ENCODE measurements at places on chromosomes 4 and X.
A peak's percentile ranks its signal among the peaks of the same experiment; 100 is the strongest.

- no peak for DNase-seq
Measured at GRCh38 chr4:112110059-112110425, 35.2 kb upstream of the FAM241A start.

- no peak for DNase-seq
Measured at GRCh38 chrX:7372825-7373525, 225.0 kb upstream of the PUDP start.

DNA sequence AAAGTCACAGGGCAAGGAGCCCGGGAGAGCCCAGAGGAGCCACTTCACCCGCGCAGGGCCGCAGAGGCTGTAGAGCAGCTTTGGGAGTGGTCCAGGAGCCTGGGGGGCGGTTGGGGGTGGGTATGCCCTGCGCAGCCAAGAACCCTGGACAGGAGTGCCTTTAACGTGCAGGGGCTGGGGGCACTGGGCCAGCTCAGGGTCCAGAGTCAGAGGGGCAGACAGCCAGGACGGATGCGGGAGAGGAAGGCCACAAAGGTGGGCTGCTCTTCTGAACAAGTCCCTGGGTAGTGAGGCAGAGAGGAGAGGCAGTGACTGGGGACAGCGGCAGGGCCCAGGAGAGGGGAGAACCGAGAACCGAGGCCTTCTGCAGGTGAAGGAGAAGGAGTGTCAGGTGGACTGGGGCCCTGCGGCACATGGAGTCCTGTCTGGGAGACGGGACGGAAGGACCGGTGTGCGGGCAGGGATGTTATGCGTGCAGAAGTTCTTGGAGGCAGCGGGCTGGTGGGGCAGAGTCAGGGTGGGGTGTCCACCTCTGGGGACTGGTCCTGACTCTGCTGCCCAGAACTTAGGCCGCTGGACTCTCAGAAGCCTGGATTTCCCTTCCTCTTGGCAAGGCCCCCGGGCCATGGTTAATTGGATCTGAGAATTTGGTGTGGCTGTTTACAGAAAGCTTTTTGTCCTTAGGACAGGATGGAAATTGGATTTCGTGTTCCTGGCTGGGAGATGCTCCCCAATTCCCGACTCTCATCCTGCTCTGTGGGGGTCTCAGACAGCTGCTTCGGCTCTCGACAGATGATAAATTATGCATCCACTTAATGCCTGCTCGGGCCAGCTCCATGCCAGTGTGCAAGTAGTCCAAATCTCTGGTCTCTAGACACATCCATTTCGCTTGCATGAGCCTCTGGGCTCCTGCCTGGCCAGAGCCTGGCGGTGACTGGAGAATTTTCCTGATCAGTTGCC is 31.9 kb downstream of the ADRA2C start:
- DNase-seq, result no peak

DNA sequence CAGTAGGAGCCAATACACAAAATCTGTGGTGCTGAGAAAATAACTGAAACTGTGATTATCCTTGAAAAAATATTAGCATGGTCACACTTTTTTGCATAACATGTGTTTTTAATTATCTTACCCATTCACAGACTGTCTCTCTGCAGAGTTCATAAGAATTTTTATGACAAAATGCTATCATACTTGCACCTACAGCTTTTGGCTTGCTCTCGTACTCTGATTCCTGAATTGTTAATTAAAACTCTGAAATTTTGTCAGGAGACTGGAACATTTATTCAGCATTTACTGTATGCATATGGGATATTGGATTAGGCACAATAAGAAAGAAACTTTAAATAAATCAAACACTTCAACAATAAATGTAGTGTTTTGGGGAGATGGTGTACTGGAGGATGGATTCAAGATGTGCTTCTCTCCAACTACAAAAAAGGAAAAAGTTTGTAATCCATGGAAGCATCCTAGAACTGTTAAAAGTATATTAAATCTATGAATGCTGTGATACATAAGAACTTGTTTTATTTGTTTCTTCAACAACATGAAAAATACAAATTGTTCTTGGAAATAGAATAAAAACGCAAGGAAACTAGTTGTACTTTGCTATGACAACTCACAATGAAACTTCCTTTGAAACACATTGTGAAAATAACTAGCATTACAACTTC is 260.5 kb downstream of the SPATA18 start:
- no peak for DNase-seq

GRCh38 chrX:45614853-45615252 is 414.2 kb upstream of the DIPK2B start:
- DNase-seq, result no peak

DNA sequence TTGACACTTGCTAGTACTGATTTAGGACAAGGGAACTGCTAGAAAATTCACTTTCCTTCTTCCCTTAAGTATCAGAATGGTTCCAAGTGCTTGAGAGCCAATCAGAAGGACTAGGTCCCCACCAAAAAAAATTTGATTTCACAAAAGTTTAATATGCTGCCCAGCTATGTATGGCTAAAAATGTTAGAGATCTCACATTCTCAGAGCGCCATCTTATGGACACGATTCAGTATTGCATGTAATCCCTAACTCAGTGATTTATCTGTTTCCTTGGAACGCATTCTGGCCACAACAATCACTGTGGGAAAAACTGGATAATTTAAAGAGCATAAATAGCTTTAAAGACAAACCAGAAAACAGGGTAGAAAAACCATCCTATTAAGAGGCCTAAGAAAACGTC is 255.1 kb upstream of the GPC4 start:
- DNase-seq, result no peak

DNA sequence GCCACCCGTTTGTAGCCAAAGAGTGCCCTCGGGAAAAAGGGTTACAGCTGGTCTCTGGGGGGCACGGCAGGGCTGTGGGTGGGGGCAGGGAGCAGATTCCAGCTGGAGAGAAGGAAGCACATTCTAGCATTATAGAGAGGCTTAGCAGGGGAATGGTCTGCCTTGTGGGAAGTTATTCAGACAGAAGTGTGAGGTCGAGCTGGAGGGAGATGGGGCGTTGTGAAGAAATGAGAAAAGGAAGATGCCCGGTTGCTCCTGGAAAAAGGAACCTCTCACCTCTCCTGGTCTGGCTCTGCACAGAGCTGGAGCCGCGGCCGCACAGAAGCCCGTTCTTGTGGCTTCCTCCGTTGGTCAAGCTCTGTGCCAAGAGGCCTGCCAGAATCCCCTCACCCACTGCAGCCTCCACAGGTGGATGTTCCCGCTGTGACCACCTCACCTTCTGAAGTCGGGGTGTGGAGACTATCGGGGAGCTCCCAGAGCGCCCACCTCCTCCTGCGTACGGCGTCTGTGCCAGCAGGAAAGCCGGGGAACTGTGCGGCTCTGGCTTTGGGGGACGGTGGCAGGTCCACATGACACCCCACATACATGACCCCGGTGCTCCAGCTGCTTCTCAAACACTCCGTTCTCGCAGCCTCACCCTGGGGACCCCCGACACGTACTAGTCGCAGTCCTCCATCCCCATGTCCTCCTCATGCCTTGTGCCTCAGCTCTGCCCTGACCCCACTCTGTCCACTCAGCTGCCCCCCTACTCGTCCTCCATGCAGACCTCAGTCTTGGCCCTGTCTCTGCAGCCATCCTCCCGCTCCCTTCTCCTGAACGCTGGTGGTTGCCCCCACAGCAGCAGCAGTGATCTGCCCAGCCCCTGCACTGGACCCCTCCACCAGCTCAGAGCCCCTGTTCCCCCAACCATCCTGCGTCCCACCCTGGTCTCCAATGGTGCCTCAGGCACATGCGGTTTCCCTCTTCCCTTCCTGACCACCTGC is 52.2 kb upstream of the HGFAC start:
- no peak for DNase-seq

DNA sequence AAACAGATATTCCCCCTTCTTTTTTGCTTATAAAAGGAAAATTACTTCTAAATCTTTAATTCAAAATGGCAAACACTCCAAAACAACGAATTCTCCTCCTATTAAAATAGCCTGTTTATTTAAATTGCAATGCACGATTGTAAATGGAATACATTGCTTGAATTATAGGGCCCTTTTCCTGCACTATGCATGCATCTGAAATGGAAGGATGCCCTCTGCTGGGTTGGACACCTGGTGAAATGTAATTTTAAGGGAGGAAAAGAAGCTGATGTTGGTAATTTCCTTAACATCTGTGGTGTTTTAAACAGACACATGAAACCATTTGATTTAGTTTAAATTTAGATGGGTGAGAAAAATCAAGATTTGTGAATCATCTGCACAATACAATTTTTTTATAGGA is 72.8 kb downstream of the GRXCR1 start:
- DNase-seq, result no peak

- peak; percentile 72 for DNase-seq
Measured at GRCh38 chr4:40908297-40908696, 158.5 kb downstream of the NSUN7 start.

DNA sequence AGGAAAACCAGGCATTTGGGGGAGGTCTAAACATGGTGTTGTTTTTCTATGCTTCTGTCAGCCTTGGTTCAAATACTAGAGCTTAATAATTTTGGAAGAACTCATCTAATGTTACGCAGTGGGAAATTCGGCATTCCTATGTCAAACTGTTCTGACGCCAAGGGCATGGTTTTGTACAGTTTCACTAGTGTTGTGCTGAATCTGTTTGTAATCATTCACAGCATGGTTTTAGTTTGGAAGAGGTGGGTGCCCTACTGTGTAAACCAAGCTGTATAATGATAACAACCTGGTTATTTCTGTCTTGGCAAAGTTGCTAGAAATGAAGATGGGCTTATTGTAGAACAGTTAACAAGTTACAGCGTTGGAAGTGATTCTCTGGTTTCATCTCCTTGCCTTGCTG is 5.2 kb downstream of the DDX3X start:
- no peak for DNase-seq

GRCh38 chrX:41759817-41760216 is 35.8 kb downstream of the GPR82 start:
- DNase-seq, result no peak

- DNase-seq, result no peak
Measured at GRCh38 chr4:2438822-2439718, 20.3 kb downstream of the CFAP99 start.

- no peak for DNase-seq
Measured at GRCh38 chr4:99749445-99750391, 66.9 kb upstream of the DAPP1 start.

- DNase-seq, result no peak
Measured at GRCh38 chr4:119678761-119679160, 50.2 kb upstream of the PDE5A start.

- DNase-seq, result no peak
Measured at GRCh38 chr4:148415500-148415899, 26.7 kb downstream of the NR3C2 start.

DNA sequence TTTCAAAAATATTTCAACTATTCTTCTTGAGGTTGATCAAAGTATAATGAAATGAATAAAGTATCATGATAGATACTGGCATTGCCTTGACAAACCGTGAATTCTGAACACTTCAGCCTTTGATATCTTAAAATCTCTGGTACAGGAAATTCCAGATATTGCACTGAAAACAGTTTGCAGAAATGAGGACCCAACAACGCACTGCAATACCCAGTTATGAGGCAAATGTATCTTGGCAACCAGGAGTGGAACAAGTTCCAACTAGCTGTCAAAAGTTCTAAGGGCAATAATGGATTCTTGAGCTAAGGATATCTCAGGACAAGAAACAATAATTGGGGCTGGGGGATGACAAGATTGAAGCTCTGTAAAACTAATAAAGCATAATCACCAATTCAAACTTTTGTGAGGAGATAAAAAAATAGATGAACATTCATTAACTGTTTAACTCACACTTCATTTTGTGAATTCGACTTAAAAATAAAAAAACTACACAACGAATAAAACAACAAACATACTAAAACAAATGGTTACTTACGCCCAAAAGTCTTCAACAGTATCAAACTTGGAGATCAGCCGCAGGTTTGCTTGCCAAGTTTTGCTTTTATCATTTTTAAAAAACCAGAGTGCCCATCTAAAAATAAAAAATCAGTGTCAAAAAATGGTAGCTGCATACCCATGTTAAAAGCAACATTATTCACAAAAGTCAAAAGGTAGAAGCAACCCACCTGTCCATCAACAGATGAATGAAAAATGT is 38.1 kb downstream of the EIF4E start:
- no peak for DNase-seq

GRCh38 chr4:145199051-145199716 is 18.8 kb upstream of the OTUD4 start:
- DNase-seq, result no peak

DNA sequence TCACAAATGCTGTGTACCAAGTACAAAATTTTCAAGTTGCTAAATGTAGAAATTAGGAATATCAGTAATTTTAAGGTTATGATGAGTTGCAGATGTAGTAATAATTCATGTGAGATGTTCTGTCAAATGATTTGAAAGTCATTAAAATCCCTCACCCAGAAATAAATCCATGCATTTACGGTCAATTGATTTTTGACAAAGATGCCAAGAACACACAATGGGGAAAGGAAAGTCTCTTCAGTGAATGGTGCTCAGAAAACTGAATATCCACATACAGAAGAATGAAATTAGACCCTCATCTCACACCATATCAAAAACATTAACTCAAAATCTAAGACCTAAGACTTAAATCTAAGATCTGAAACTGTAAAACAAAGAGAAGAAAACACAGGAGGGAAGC is 12.9 kb upstream of the BMPR1B start:
- DNase-seq, result no peak

GRCh38 chrX:114798907-114799306 is 215.0 kb downstream of the HTR2C start:
- DNase-seq, result no peak

DNA sequence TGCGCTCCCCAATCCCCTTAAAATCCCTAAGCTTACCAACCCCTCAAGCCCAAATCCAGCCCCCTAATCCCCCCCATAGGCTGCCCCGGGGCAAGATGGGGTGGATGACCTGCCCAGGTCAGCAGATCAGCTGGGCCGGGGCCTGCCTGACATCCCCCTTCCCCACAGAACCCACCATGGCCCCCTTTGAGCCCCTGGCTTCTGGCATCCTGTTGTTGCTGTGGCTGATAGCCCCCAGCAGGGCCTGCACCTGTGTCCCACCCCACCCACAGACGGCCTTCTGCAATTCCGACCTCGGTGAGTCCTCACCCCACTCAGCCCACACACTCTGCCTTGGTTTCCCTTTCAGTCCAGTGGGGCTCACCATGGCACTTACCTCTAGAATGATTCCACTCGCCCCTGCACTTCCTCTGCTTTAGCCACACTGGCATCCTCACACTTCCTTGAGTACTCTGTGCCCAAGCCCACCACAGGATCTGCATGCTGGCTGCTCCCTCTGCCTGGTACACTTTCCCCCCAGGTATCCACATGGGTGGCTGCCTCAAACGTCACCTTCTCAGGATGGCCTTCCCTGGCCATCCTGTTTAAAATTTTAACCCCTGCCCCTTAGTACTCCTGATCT is 1.1 kb downstream of the TIMP1 start:
- DNase-seq, result no peak

DNA sequence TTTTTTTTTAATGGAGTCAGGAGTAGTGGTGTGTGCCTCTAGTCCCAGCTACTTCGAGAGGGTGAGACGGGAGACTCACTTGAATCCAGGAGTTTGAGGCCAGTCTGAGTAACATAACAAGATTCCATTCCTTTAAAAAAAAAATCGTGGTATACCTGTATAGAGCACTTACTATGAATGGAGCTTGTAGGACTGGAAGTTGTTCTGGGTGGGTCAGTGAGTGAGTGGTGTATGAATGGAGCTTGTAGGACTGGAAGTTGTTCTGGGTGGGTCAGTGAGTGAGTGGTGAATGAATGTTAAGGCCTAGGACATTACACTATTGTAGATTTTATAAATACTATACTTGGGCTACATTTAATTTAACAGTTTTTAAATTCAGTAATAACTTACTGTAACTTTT is 2.9 kb upstream of the SLC10A7 start:
- no peak for DNase-seq

Data from ELF-1 (cell line).